Cardiac muscle cell (in vitro differentiated cells and primary cell): ENCODE measurements at places on chromosomes 7 and 10.
A peak's percentile ranks its signal among the peaks of the same experiment; 100 is the strongest.

DNA sequence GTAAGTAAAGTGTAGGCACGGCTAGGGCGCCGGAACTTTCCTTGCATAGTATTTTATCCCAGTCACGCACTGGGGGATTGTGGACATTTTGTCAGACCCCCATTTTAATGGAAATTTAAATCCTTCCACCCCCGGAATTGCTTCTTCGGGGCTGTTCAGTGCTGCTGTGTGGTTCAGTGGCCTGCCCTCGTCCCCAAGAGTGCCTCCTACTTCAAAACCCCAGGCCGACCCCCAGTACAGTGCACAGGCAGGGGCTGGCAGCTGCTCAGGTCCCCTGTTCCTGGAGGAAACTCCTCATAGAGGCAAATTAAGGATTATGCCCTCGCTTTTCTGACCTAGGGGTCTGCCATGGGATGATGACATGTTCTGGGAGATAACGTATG is 94.5 kb downstream of the PTPRE start:
- no peak for DNase-seq

DNA sequence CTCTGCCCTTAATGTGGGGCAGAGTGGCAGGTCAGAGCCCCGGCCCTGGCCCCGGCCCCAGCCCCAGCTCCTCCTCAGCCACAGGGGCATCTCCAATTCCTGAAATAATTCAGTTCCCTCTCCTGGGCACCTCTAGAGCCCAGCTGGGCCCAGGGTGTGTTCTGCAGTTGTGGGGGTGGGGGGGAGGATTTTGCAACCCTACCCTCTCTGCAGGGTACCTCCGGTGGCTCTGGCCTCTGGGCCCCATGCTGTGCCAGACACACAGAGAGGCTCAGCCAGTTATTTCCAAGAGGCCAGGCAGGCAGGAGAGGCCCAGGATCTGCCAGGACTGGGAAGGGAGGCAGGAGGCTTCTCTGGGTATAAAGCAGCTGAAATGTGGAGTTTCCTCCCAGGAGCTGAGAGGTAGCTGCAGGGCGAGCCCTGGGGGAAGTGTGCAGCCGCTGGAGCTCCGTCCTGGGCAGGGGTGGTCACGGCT is 47.9 kb downstream of the PWWP2B start:
- no peak for DNase-seq

DNA sequence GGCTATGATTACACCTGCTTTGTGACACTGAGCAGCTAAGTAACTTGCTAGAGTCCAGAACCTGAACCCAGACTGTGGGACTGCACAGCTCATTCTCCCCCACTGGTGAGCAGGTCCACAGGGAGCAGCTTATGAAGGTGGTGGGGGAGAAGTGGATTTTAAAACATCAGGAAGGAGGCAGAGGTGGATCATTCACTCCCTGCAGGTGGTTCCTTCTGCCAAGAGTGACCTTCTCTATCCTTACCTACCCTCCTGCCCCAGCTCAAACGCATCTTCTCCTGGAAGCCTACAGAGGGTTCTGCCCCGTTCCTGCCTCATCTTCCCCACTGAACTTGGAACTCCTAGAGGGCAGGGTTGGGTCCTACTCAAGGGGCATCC is 539 bp upstream of the FAM241B start:
- no peak for DNase-seq

DNA sequence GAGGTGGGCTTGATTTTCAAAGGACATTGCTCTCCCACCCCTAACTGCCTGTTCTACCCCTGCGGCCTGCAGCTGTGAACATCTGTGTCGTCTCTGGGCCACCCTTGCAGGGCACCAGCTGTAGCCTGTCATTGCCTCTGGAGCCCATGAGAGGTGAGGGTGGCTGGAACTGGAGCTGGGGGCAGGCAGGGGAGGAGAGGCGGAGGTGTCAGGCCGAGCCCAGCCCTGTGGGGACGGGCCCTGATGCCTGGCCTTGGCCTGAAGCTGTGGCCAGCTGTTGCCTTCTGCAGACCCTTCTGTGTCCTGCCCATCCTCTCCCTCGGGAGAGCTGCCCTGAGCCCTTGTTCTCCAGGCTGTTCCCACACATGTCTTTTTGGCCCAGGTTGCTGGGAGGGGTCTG is 44.5 kb downstream of the PALD1 start:
- DNase-seq: no peak

- no peak for DNase-seq
Observed at GRCh38 chr10:59779756-59780533, 26.7 kb upstream of the MRLN start.

DNA sequence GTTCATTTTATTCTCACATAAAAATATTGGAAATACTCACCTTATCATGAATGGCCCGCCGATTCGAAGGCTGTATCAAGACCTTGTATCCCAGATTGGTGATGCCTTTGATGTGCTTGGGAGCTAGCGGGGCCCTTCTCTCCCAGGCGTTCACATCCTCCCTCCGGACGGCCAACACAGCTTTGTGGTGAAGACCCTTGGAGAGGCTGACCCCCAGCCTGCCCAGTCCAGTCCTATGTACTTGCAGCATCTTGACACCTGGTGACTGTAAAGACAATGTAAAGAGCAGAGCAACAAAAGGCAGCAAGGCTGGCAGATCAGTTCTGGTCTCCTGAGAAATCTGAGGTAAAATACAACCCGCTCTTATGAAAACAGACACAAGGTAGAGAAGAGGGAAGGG is 10.6 kb downstream of the AASS start:
- no peak for DNase-seq

DNA sequence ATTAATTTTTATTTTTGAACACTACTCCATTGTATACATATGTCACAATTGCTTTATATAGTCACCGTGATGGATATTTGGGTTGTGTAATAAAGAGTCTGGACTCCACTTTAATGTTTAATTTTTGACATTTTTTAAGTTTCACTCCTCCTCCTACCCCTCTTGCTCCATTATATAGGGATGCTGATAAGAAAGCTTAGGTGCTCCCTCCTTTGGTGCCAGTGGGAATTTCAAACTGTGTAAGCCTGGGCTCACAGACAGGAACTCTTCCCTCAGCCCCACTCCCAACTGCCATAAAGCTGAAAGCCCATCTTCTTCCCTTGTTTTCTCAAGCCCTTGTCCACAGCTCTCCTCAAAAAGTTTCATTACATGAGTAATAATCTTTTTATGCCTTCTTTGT is 47.6 kb downstream of the TWIST1 start:
- peak; percentile 23 for DNase-seq

GRCh38 chr10:61065051-61065450 is 121.1 kb upstream of the RHOBTB1 start:
- no peak for DNase-seq

DNA sequence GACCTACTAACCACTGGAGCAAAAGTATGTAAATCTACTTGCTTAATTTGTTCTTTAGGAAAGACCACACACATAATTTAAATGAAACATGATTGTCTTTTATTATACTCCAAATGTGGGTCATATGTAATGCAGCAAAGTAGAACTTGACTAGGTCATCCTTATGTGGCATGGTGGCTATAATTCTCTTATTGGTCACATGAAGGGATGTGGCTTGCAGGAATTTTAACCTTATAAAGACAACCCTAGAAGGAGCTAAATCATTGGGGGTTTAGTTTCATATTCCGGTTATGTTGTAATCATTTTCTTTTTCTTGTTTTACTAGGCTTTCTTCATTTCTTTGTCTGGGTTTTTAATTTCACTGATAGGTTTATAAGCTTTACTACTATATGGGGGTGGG is 93.9 kb downstream of the SEPTIN7 start:
- no peak for DNase-seq

DNA sequence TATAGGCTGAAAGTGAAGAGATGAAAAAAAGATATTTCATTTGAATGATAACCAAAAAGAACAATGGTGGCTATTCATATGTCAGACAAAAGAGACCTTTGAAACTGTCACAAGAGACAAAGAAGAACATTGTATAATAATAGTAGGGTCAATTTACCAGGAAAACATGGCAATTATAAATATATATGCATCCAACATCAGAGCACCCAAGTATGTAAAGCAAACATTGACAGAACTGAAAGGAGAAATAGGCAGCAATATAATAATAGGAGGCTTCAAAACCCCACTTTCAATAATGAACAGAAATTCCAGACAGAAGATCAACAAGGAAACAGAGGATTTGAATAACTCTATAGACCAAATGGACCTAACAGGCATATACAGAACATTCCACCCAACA is 876.2 kb downstream of the GRID1 start:
- no peak for DNase-seq

DNA sequence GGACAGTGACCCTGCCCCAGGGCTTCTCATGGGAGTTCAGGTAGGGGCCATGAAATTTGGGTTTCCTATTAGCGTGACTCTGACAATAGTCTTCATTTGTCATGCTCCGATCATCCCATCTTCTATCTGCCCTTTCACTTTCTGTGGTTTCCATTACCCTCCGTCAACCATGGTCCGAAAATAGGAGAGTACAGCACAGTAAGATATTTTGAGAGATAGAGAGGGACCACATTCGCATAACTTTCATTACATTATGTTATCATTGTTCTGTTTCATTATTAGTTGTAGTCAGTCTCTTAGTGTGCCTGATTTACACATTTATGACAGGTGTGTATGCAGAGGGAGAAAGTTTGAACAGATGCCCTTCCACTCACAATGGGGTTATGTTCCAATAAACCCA is 649.2 kb downstream of the SDK1 start:
- no peak for DNase-seq

DNA sequence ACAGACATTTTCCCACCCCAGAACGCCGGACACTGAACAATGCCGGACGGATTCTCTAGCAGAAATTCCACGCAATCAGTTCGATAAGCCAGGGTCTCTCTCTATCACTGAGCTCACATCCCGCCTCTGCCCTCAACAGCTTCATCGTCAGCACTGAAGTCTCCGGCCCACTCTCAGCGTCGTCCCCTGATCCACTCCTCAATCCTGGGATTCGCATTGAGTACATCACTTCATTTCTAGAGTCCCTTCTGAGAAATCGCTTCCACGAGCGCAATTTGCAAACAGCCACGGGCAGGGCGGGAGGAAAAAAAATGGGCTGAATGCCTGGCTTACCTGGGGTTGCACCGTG is 365 bp downstream of the YME1L1 start:
- DNase-seq: peak; percentile 34

GRCh38 chr7:150668472-150668911 is 17.0 kb upstream of the GIMAP2 start:
- no peak for DNase-seq

DNA sequence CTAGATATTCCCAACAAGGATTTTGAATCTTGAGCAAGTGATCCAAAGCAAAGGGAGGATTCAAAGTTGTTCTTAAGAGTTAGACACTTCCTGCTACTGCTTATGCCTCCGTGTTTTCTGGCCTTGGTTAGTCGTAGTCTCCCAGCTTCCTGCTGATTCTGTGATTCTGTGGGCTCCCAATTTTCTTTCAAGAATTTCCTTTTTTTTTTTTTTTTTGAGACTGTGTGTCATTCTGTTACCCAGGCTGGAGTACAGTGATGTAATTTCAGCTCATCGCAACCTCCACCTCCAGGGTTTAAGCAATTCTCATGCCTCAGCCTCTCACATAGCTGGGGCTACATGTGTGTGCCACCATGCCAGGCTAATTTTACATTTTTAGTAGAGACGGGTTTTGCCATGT is 4.4 kb upstream of the ITGB8 start:
- DNase-seq: no peak

DNA sequence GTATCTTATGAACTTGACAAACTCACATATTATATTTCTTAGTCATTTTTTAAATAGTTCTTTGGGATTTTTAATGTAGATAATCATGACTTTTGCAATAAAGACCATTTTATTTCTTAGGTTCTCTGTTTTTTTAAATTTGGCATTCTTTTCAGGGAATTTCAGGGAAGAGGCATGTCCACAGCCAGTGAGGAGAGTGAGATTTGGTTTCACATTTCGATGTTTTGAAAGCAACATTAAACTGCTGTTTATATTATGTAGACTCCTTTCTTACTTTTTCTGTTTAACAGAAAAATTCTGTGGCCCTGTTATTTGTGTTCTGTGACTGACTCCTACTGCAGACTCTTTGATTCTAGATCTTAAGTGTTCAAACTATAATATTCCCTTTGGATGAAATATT is 153.7 kb downstream of the FAM107B start:
- no peak for DNase-seq

GRCh38 chr10:59279991-59280505 is 82.3 kb downstream of the FAM13C start:
- no peak for DNase-seq

DNA sequence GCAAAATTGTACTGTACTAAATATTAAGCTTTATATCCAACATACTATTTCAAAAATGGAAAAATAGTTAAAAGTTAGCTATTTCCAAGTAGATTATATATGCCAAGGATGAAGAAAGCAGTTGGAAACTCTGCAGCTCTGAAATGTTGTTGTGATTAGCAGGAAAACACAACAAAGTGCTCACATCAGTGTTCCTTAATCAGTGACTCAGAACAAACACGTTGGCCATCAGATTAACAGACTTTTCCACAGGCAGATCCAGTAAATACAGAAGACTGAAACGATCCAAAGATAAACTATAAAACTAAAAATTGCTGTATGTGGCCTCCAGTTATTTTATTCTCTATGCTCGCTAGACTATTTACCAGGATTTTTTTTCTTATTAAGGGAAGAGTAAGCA is 99.6 kb upstream of the SEMA3D start:
- DNase-seq: no peak

DNA sequence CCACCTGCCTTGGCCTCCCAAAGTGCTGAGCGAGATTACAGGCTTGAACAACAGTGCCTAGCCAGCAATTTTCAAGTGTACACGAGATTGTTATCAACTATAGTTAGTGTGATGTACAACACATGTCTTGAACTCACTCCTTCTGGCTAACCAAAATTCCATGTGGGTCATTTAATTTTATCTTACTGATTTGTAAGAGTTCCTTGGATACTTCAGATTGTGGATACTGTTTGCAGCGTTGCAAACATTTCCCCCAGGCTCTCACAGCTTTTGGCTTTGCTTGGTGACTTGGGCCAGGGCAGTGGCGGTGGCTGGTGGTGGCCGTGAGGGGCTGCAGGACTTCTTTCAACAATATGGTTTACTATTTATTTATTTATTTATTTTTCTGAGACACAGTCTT is 8.5 kb upstream of the TMEM270 start:
- no peak for DNase-seq

- no peak for DNase-seq
Observed at GRCh38 chr10:101054351-101054750, 7.4 kb upstream of the KAZALD1 start.

- no peak for DNase-seq
Observed at GRCh38 chr7:126026421-126027088, 1096.9 kb upstream of the POT1 start.

GRCh38 chr7:39910108-39910869 is 39.8 kb upstream of the CDK13 start:
- DNase-seq: peak; percentile 44
